ENCODE measurements at places on chromosomes 7 and 10. TPM values are rescaled to one million over a fixed set of nuclear protein-coding genes. Genes with fewer than 3 reads are reported as not detected.
A peak's percentile ranks its signal among the peaks of the same experiment; 100 is the strongest.

DNA sequence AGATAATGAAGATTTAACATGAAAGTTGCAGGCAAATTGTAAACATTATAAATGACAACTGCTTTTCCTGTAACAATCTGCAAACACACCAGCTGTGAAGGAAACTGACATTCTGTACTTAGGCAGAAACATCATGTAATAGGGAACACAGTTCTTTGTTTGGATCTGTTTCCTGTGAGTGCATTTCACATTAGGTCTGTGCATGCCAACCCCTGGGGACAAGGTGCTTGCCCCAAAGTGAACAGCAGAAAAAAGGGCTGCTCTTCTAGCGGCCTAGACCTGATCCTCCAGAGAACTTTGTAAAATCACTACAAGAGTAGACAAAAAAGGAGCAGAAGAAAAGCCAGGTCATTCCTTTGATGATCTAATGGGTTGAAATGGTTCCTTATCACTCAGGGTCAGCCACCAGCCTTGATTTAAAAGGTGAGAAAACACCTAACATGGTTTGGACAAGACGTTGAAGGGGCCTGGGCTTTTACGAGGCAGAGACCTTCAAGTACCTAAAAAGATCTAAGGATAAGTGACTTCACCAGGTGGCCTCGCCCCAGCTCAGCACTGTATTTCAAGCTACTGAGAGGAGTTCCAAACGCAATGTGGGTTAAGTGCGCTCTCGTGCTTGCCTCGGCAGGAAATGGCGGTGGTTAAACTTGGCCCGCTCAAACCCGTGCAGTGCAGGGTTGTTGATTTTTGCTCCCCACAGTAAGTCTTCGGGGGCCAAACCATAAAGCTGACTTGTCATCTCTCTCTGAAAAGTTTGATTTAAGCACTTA lies 249.7 kb downstream of the CREB5 start:
- DNase-seq, result peak; percentile 64

GRCh38 chr10:111080224-111080623 lies 3.4 kb downstream of the ADRA2A start:
- no peak for DNase-seq

DNA sequence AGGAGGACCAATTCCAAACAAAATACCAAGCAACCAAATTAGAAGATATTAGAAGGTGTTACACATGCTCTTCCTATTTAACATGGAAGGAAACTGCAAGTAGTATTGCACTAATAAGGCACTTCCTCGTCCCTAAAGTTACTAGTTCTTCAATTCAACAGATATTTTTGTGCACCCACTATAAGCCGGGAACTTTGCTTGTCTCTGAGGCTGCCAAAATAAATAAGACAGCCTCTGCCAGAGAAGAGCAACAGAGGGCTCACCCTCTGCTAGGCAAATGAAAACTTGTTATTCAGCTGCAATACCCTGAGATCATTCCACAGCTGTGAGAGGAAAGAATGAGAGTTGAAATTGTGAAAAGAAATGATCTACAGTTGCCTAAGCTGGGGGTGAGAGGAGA lies 37.4 kb upstream of the GSAP start:
- no peak for DNase-seq

Gene YKT6
- total RNA-seq, result 36.1 TPM

- no peak for DNase-seq
These were observed 209.6 kb upstream of the VWC2 start for GRCh38 chr7:49563693-49564378.

DNA sequence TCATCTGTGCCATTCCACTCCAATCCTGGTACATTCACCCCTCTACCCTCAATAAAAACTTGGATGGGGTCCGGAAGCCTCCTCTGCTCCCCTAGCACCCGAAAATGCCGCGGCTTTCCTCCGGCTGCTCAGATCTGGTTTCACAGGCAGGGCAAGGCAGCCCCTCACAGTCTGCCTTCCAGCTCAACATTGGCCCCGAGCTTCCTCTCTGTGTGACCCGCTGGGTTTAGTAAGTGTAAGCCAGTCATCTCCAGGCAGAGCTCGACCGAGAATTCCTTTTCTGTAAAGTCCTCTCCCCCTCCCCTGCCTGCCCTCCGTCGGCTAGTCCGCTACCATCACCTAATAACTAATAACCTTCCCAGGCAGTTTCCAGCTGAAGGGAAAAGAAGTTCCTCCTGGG lies 3.4 kb downstream of the INHBA start:
- peak; percentile 6 for DNase-seq
